EH (cell line): ENCODE measurements at places on chromosomes 6 and 20.

DNA sequence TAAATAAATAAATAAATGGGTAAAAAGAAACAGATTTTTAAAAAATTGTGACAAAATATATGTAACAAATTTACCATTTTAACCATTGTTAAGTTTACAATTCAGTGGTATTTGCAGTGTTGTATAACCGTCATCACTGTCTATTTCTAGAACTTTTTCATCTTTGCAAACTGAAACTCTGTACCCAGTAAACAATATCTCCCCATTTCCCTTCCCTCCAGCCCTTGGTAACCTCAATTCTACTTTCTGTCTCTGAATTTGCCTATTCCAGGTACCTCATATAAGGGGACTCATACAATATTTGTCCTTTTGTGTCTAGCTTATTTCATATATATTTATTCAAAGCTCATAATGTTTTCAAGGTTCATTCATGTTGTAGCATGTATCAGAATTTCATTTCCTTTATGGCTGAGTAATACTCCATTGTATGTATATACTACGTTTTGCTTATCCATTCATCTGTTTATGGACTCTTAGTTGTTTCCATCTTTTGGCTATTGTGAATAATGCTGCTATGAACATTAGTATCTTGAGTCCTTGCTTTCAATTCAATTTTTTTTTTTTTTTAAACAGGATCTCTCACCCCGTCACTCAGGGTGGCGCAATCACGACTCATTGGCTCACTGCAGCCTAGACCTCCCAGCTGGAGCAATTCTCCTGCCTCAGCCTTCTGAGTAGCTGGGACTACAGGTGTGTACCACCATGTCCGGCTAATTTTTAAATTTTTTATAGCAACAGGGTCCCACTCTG is 8.9 kb downstream of the MANBAL start:
- DNase-seq: peak; percentile 85

DNA sequence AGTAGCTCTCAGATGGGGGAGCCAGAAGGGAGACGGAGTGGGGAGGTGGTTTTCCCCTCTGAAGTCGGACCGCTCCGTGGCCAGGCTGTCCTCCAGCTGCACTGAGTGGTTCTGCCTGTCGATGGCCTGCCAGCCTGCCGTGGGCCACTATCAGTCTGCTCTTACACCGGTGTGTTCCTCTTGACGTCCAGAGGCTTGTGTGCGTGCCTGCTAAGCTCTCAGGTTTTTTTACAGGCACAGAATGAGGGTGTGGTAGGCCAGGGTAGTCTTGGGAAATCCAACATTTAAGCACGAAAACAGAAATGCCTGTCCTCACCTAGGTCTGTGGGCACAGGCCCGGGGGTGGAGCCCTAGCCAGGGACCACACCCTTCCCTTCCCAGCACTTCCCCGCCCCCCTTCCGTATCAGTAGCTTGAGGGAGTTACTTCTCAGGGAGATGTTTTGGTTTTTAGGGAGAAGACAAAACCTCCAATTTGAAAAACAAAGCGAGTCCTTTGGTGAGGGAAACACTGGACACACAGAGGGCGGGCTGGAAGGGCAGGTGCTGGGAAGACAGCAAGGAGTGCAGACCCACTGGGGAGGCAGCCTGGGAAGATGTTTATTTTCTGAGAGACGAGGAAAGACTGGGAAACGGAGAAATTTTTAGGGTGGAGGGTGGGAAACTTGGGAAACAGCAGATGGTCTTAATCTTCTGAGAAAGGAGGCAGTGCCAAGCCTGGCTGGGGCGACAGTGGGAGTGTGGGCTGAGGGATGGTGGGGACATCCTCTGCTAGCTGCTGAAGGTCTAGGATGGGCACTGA is 106.5 kb downstream of the LY86 start:
- DNase-seq: no peak

DNA sequence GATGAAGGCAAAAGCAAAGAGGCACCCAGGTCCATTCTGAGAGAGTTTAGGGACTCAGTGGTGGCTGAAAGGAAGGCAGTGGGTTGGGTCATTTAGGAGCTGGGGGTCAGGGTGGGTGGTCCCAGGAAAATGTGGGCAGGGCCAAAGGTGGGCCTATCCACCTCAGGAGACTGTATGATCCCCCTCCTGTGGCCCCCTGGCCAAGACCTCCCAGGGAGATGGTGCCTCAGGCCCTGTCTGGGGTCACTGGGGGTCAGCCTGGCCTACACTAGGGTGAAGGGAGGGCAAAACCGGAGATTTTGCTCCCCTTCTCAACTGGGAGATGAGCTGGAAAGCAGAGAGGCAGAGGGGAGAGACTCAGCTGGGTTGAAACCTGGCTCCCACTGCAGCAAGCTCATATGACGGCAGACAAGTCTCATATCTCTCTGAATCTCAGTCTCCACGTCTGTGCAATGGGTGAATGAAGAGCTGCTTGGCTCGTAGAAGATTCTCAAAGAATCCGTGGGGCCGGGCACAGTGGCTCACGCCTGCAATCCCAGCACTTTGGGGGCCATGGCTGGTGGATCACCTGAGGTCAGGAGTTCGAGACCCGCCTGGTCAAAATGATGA is 11.5 kb upstream of the BAK1 start:
- DNase-seq: no peak

GRCh38 chr6:89817481-89817880 is 2.1 kb downstream of the MDN1 start:
- no peak for DNase-seq

- DNase-seq: no peak
Observed at GRCh38 chr20:19768325-19768842, 10.3 kb downstream of the RIN2 start.

DNA sequence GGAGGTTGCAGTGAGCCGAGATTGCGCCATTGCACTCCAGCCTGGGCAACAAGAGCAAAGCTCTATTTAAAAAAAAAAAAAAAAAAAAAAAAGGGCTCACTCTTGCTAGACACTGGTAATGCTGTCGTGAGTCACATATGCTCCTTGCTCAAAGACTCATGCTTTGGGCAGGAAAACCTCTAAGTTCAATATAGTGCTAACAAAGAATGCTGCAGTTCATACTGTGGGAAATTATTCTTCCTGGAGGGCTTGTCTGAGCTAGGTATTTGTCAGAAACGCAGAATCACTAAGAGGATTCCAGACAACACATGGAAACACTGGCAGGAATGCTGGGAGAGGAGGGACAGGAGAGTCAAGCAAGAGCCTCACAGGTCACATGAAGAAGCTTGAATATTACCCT is 2.3 kb upstream of the LYRM2 start:
- DNase-seq: peak; percentile 58

DNA sequence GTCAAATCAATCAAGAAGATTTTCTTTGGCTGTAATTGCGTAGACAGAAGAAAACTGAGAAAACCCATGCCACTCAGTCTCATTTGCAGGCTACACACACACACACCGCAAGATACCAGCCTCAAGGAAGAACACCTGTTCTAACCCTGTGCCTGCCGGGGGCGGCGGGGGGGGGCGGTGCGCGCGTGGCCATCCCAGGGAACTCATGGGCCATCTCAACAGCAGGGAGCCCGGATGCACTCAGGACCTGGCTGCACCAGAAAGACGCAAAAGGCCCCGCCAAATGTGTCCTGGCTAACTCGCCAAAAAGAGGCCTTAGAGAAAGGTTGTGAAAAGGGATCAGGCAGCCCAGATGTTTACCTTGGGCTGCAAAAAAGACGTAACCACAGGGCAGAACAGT is 2.1 kb downstream of the B3GAT2 start:
- DNase-seq: no peak

DNA sequence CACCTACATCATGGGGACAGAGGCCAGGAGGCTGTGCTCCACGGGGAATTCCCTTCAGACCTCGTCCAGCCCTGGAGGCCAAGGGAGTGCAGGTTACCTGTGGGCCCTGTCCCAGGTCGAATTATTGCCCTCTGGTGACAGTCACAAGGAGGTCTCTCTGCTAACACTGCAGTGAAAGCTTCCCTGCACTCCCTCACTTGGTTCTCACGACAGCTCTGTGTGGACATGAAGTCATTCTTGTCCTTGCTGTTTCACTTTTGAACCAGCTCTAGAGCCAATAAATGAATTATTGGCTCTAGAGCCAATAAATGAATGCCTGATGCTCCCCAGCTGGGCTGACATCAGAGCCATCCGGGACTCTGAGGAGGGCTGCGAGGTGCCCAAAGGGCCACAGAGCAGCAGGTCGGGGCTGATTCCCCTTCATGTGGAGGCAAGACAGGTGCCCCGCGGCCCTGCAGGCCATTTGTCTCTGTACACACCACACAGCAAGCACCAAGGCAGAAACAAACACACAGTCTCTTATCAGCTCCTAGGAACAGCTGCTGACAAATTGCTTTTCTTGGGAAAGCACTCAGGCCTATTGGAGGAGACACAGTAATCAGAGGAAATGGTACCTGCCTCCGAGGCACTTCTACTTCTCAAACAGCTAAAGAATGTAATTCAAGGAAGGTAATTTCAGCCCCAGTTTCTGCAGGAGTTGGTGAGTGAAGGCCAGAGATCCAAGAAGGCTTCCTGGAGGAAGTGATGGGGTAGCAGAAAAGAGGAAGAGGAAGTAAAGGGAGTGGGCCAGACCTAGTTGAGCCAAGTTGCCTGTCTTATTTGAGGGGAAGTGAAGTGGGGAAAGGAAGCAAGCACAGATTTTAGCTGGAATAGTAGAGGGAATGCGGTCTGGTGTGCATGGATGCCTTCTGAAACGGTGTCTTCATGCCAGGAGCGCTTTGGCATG is 27.5 kb upstream of the TBXT start:
- no peak for DNase-seq

DNA sequence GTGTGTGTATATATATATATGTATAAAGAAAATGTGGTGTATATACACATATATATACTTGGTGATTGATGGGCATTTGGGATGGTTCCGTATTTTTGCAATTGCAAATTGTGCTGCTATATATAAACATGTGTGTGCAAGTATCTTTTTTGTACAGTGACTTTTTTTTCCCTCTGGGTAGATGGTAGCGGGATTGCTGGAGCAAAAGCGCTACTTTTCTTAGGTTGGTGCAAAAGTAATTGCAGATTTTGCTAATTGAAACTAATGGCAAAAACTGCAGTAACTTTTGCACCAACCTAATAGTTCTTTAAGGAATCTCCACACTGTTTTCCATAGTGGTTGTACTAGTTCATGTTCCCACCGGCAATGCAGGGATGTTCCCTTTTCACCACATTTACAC is 135.4 kb downstream of the AHI1 start:
- no peak for DNase-seq

DNA sequence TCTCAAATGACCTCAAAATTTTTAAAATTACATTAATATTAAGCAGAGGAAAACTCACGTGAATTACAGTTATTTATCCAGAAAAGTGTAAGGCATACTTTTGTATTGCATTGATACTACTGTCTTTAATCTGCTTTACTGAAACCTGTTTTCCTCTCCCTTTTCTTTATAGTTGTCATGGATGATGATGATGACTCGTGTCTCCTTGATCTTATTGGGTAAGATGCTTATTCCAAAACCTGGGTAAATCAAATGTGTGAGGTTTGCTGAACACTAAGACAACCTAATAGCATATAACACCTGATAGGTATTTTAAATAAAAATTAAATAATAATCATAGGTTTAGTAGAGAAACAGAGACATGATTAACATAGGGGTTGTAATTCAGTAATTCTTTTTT is 40.0 kb downstream of the BICRAL start:
- DNase-seq: no peak

DNA sequence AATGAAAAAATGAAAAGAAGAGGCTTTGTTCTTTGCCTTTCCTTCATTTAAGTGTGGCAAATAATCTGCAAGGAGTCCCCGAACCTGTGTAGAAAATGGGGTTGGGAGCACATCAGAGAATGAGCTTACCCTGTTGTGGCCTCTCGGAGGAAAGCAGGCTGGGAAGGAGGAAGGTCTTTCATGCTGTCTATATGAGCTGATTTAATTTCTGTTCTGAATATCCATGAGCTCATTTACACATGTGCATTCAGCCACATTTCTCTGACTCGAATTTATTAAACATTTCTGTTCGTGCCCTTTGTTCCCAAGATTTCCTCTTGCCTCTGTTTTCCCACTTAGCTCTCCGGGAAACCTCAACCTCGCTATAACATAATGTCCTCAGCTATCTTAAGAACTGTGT is 584.4 kb upstream of the CDH4 start:
- no peak for DNase-seq

- DNase-seq: no peak
Observed at GRCh38 chr6:119322715-119323350, 26.7 kb downstream of the MAN1A1 start.

GRCh38 chr6:136764517-136764993 is 27.7 kb downstream of the MAP3K5 start:
- no peak for DNase-seq

GRCh38 chr6:139824864-139825263 is 450.4 kb upstream of the CITED2 start:
- DNase-seq: no peak

GRCh38 chr6:131060311-131060710 is 2.7 kb downstream of the EPB41L2 start:
- DNase-seq: peak; percentile 57

DNA sequence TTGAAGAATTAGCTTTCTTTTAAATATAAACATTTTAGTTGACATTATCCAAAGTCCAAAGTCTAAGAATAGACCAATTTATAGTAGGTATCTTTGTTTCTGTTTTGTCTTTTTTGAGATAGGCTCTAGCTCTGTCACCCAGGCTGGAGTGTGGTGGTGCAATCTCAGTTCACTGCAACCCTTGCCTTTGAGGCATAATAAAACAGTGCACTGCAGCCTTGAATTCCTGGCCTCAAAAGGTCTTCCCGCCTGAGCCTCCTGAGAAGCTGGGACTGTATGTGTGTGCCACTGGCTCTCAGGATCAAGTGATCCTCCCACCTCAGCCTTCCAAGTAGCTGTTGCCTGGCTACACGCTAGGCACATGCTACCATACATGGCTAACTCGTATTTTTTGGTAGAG is 135.4 kb downstream of the REV3L start:
- DNase-seq: no peak

- DNase-seq: peak; percentile 53
Observed at GRCh38 chr6:4180652-4181255, 45.4 kb upstream of the ECI2 start.

DNA sequence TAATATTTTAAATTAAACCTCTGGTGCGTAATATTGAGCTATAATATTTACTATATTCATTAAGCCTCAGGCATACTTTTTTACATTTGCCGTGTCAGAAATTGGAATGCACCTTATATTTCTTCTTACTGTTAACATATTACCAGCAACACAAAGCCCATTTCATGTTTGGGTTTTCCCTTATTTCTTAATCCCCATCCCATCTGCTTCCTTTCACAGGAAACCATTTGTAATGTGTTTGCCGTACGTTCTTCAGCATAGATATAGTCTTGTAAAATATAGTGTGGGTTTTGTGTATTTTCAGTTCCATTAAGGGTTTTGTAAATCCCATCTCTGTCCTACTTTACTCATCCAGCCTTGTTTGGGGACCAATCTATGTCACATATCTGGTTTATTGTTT is 6.5 kb downstream of the EYS start:
- no peak for DNase-seq

- DNase-seq: no peak
Observed at GRCh38 chr20:3987296-3987695, 28.1 kb downstream of the RNF24 start.

GRCh38 chr6:72246926-72247325 is 360.6 kb downstream of the RIMS1 start:
- no peak for DNase-seq
